ENCODE measurements at places on chromosomes 13 and 19.
A peak's percentile ranks its signal among the peaks of the same experiment; 100 is the strongest.

DNA sequence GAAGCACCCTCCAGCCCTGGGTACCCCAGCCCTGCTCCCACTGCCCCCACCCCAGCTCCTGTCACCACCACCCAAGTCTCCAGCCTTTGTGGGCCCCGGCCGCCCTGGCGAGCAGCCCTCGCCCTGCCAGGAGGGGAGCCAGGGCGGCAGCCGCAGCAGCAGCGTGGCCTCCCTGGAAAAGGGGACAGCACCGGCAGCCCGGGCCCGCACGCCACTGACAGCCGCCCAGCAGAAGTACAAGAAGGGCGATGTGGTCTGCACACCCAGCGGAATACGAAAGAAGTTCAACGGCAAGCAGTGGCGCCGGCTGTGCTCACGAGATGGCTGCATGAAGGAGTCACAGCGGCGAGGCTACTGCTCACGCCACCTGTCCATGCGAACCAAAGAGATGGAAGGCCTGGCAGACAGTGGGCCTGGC lies 3.9 kb downstream of the CIC start:
- DNase-seq = no peak

DNA sequence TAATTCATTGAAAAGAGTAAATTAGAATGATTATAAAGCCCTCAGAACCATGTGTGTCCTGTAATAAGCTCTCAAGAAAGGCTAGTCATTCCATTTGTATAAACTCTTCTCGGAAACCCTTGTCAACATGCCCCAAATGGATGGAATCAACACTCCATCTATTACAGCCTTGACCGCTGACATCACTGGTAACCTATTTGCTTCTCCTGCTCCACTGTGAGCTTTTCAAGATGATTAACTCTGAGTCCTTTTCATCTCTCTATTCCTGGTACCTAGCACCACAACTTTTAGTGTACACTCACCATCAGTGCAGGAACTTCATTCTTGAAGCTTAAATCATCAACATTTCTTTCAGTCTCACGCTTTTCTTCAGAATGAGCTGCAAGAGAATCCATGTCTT lies 612.0 kb downstream of the DCT start:
- DNase-seq = no peak

DNA sequence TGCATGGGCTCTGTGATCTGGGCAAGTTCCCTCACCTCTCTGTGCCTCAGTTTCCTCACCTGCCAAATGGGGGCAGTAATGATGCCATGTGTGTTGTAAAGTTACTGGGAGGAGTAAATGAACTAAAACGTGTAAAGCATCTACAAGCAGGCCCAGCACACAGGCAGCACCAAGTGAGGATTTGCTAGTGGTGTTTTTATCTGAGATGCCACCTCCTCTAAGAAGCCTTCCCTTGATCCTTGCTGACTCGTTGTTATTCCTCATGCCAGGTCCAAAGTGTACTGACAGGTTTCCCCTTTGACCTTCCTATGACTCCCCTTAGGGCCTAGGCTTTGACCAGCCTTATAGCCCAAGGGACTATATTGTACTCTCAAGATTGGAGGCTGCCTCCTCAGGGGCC lies 1.5 kb upstream of the UQCRFS1 start:
- DNase-seq = no peak

DNA sequence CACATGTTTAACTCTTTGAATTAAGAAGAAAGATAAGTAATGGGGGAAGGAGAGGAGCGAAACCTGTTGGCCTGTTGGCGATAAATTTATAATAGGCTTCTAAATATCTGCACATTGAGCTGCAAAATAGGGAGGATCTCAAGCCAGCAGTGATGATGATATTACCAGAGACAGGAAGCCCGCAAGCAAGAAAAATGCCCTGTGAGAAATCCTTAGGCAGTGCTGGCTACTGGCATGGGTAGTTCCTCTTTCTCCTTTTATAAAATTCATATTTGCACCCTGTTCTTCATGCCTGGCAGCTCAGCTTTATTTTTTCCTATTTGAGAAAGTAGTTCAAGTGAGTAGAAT lies 858 bp upstream of the USP12 start:
- DNase-seq = peak; percentile 80

- no peak for DNase-seq
Measured at GRCh38 chr13:88601949-88602348, 930.8 kb downstream of the SLITRK5 start.

- DNase-seq = peak; percentile 3
Measured at GRCh38 chr13:108407495-108407894, 138.0 kb downstream of the TNFSF13B start.

- DNase-seq = no peak
Measured at GRCh38 chr13:114285166-114285808, 3.9 kb downstream of the UPF3A start.

GRCh38 chr19:15779756-15780476 lies 7.5 kb upstream of the OR10H5 start:
- no peak for DNase-seq

DNA sequence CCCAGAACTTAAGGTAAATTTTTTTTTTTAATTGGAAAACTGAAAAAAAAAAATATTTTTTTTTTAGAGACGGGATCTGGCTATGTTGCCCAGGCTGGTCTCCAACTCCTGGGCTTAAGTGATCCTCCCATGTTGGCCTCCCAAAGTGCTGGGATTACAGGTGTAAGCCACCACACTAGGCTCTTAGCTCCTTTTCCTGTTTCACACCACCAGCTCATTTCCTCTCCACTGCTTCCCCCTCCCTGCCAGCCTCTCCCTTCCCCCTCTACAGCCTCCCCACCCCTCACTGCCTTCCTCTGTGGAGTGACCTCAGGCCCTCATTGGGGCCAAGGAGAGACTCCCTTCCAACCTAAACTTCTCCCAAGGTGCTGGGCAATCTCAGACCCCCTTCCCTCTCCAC lies 4.2 kb upstream of the GIPR start:
- no peak for DNase-seq

DNA sequence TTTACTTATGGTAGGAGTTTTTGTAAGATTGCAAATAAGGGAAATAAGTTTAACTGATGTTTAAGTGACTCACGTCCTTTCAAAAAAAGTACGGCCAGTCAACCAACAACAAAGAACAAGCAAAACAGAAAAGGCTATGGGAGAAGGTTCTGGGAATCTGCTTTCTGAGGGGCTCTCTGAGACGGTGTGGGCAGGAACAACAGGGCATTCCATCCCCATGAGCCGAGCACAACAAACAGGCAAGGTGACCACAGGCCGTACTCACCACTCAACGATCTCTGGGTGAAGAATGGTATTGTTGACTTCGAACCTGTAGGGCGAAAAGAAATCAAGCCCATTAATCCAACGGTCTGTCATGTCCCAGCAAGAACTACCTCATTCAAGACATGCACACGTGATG lies 43.8 kb downstream of the PEPD start:
- DNase-seq = no peak

DNA sequence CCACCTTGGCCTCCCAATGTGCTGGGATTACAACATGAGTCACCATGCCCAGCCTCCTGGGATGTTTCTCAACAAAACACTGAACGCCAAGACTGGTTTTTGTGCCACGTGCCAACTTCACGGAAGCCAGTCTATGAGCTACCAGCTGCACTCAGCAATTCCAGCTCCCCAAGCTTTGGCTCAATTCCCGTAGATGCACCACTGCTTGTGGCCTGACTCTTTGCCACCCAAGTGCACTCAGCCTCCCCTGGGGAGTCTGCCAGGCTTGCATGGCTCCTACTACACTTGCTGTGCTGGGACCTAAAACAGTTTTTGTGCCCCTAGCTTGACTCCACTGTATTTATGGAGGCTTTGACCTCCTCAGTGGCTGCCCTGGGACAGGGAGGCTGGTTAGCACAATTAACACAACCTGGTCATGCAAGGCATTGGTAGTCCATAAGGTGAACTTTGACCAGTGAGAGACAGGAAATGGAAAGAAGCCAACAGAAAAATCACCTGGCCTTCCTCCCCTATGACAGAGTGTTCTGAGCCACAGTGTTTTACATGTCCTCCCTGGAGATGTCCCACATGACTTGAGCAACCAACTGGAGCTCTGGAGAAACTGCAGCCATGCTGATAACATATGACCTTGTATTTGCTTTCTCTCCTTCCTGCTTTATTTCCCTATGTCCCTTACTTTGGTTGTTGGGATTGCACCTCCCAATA lies 1173.1 kb downstream of the UQCRFS1 start:
- no peak for DNase-seq

GRCh38 chr19:17104679-17105078 lies 29.1 kb downstream of the MYO9B start:
- no peak for DNase-seq

- DNase-seq = no peak
Measured at GRCh38 chr13:38535261-38535660, 151.6 kb upstream of the FREM2 start.

- DNase-seq = no peak
Measured at GRCh38 chr19:58380037-58380661, 681 bp downstream of the ZNF837 start.

DNA sequence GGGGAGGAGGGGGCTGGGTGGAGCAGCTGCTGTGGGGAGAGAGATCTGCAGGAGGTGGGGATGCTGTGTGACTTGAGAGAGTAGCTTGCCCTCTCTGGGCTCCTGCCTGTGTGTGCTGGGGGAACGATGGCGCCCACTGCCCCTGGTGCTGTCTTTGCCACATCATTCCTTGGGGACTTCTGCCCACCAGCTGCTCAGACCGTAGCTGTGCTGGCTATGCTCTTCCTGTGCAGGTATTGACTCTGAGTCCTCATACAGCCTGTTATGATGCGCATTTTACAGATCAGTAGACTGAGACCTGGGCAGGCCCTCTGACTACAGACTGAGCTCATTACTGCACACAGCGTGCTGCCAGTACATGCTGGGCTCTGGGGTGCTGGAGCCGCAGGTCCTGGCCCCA lies 51.1 kb downstream of the DNM2 start:
- DNase-seq = no peak

GRCh38 chr19:13128583-13128982 lies 10.5 kb downstream of the NACC1 start:
- DNase-seq = no peak

DNA sequence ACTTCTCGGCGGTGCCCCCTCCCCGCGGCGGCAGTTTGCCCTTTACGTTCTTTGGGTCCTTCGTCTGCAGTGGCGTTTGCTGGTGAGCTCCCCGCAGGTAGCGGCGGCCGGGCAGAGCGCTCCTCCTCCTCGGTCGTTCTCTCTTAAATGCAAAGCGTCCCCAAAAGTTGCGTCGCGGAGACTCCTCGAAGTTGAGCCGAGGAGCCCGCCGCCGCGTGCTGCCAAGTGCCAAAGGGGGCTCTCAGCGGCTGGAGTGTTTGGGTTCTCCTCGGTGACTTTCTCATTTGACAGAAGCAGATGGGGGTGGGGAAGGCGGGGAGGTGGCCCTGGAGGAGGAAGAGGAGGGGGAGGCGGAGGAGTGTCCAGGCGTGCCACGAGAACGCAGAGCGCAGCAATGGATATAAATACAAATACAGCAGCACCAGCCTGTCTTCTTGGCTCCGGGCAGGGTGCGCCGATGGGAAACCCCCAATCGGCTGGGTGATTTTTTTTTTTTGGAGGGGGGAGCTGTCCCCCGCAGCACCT lies at the start of gene SOX21:
SOX21 (minus strand) TSS at position 259 of the 525 bp plus-strand sequence. CDS start 496 bp downstream, outside the sequence.
- DNase-seq = no peak

GRCh38 chr13:60572855-60573254 lies 175.8 kb downstream of the TDRD3 start:
- DNase-seq = no peak

DNA sequence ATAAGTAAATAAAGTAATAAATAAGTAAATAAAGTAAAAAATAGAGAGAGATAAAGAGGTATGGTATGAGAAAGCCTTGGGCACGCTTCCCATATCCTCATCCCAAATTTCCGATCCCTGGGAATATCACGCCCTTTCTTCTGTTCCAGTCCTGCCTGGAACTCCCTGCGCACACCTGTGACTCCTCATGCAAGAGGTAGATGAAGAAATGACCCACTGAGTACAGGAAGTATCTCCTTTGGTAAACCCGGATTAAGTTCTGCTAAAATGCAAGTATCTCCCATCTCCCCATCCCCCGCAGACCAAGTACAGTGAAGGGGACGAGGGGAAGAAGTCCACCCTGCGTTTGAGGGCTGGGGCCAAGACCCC lies 399 bp upstream of the ZNF136 start:
- DNase-seq = no peak

DNA sequence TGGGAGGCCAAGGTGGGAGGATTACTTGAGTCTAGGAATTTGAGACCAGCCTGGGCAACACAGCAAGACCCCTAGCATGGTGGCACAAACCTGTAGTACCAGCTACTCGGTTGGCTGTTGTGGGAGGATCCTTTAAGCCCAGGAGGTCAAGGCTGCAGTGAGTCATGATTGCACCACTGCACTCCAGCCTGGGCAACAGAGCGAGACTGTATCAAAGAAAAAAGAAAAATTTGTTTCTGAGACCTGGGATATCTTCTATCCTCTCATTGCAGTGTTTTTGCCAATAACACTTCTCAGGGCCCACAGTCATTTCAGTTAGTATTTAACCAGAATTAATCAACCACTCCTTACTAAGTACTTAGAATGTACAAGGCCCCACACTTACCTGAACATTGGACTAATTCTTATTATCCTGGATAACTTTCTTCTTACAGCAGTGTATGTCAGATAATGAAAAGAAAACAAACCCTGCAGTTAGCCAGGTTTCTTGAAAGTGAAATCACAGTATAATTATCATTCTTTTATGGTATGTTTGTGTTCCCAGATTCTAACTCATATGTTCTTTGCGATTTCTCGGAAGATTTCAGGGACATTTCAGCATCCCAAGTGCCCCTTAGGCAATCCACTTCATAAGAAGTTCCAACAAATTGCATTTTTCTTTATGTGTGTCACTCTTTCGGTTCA lies 75.6 kb upstream of the KLF5 start:
- DNase-seq = no peak

DNA sequence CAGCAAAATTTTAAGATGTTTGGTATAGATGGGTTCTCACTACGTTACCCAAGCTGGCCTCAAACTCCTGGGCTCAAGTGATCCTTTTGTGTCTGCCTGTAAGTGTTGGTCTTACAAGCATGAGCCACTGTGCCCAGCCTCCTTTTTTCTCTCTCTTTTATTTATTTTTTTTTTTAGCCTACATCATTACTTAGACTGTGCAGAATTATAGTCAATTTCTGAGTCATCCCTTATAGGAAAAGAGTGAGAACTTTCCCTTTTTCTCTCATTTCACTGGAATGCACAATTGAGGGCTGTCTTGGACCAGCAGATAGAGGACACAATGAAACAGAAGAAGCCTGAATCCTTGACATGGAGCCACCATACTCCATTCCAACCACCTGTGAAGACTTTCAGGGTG lies 13.3 kb downstream of the TSKS start:
- no peak for DNase-seq

- DNase-seq = no peak
Measured at GRCh38 chr19:4448147-4448985, 9.2 kb downstream of the UBXN6 start.

GRCh38 chr19:52527956-52528351 lies 486 bp downstream of the ZNF808 start:
- peak; percentile 4 for DNase-seq

- no peak for DNase-seq
Measured at GRCh38 chr19:55674459-55674840, 576 bp upstream of the EPN1 start.

GRCh38 chr19:46994141-46994686 lies 25.4 kb upstream of the NPAS1 start:
- no peak for DNase-seq

DNA sequence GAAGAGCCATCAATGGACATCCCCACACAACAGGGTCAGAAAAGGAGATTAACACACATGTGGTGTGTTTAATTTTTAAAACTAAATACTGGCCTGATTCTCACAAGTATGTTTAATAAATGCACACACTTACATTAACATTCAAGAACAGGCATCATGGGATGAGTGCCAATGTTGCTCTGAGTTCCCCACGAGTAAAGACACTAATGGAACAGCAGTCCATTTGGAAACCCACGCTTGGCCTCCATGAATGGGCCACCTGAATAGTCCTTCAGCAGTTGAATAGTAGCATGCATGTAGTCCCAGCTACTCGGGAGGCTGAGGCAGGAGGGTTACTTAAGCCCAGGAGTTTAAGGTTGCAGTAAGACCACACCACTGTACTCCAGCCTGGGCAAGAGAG lies 195.2 kb upstream of the IPO5 start:
- no peak for DNase-seq

Data from hematopoietic multipotent progenitor cell treated with erythropoietin and hydrocortisone succinate and interleukin-3 and kit ligand, for 6 days (in vitro differentiated cells).